ENCODE measurements at places on chromosomes 7 and 10. TPM values are rescaled to one million over a fixed set of nuclear protein-coding genes. Genes with fewer than 3 reads are reported as not detected.
A peak's percentile ranks its signal among the peaks of the same experiment; 100 is the strongest.

DNA sequence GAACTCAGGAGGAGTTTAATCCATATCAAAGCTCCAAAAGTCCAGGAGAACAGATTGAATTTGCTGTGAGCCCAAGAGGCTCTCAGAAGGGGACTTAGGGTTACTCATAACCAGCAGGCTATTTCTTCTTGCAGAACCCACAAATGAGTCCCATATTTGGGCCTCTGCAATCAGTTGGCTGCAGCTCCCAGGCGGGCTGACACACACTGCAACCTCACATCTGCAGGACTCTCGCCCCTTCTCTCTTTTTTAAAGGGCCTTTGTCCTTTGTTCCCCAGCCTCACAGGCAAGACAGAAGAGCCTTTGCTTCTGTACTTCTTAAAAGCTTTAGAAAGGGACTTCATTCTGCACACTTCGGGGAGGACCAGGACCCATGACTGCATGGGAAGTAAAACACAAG lies 26.7 kb downstream of the CREB3L2 start:
- DNase-seq, result no peak

Gene CLRN3
- total RNA-seq, result not detected

- no peak for DNase-seq
Measured at GRCh38 chr7:104530251-104530650, 201.8 kb downstream of the LHFPL3 start.

Gene MET
- under 0.01 TPM for total RNA-seq

GRCh38 chr7:2956526-2957368 lies 86.9 kb downstream of the CARD11 start:
- DNase-seq, result peak; percentile 70

DNA sequence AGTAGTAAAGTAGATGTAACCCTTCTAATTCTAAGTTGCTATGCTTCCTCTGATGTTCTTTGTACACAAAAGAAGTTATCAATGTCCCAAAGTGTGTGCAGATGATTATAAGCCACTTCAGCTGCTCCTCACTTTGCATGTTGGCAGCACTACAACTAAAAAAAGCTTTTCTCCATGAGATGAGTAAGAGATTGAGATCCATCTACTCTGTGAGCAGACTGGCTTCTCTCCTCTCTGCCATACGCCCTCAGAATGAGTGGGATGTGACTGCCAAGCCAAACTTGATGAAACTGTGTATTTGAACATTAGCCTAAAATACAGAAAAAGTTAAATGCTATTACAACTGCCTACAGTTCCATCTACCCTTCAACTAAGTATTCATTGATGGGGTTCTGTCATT lies 102.9 kb upstream of the ETV1 start:
- DNase-seq, result no peak

Gene MUC3A
- total RNA-seq, result under 0.01 TPM

Gene ADARB2
- 1.1 TPM for total RNA-seq

Gene PTER
- total RNA-seq, result 14.8 TPM

Gene SEC61G
- 47.7 TPM for total RNA-seq

DNA sequence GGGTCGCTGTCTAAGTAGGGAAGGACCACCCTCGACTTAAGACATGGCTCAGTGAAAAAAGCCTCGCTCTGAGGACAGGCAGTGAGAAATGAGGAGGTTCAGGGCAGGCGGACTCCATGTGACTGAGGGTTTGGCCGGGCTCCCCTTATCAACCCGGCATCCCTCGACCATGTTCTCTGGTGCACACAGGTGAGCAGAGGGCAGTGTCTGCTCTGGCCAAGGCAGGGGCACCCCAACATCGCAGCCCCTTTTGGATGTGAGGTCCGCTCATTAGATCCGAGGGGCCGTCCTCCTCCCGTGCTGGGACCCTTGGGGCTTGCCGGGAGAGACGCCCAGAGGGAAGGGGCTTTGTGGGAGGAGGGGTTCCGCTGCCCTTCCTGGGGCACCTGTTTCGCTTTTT lies 475.1 kb downstream of the DNAJB6 start:
- DNase-seq, result no peak

- no peak for DNase-seq
Measured at GRCh38 chr10:46232084-46232483, 54.7 kb upstream of the ANTXRL start.

GRCh38 chr10:119500123-119500795 lies 42.3 kb downstream of the RGS10 start:
- DNase-seq, result no peak

Gene PAPOLB
- under 0.01 TPM for total RNA-seq

- no peak for DNase-seq
Measured at GRCh38 chr10:75395932-75396630, 5.5 kb downstream of the ZNF503 start.

Gene CFAP70
- 1.1 TPM for total RNA-seq

DNA sequence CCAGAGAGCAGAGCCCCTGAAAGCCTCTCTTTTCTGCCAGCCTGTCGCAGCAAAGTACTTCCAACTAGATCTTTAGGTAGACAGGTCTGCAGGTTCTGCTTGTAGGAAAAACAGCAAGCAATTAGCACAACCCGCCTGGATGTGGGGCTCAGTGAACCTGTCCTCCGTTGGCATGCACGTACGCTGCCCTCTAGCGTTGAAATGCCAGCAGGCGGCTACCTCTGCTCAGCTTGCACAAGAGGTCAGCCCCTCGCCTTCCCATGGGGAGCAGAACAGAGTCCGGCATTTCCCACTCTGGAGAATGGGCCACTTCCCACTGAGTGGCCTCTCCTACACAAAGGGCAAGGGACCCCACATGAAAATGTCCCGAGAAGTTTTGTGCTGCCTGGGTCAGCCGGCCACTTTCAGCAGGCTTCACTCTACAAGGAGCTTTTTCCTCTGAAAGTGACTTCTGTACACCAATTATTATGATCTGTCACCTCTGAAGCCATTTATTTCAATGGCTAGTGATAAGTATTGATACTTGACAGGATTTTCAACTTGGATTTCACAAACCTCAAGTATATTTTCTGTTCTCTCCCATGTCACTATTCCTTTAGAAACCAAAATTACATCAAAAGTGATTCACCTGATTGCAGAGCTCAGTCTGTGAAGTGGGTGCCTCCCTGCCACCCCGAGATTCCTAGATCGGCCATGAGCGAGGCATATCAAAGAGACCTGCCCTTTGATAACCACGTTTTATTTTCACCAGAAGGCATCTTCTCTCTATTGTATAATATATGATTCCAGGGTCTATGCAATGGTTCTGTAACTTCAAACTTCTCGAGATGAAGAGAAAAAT lies 56.7 kb downstream of the JCAD start:
- peak; percentile 73 for DNase-seq

Gene MKX
- not detected for total RNA-seq

Gene NUTM2E
- total RNA-seq, result under 0.01 TPM

Gene SPDYE5
- under 0.01 TPM for total RNA-seq

- DNase-seq, result no peak
Measured at GRCh38 chr7:93175219-93175618, 27.0 kb upstream of the SAMD9L start.

DNA sequence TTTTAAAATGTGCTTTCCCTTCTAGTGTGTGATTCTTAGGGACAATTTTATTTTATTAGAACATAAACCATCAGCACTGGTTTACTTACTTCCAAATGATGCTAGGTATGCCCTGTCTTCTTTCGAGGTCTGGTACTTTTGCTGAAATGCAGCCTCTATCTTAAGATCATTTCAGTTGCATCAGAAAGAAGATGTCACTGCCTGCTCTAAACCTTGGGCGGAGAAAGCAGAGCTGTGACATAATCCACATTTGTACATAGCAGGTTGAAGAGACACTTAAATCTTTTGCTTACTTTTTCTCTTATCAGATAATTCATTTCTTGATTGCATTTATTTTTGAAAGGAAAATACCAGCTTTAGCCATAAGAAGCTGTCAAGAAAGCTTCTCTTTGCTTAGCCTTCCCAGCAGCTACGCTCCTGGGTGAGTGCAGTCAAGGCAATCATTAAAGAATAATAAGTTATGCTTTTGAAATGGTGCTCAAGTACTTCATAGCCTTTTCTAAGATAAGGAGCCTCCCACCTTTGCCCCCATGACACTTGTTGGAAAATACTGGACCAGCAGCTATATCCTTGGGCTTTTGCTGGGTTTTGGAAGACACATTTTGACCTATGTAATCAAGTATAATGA lies 108.4 kb upstream of the SAMD8 start:
- no peak for DNase-seq

GRCh38 chr7:93877742-93878141 lies 12.8 kb downstream of the TFPI2 start:
- DNase-seq, result no peak

Gene CNPY1
- not detected for total RNA-seq

GRCh38 chr7:113085781-113086390 lies 741 bp downstream of the GPR85 start:
- no peak for DNase-seq

- DNase-seq, result peak; percentile 88
Measured at GRCh38 chr7:127651556-127652332, at the start of gene SND1. Gene SND1, plus strand, starts transcription at chr7:127652194. Its CDS starts 180 bp downstream, at chr7:127652374.

Gene SSC4D
- total RNA-seq, result 0.81 TPM

- DNase-seq, result no peak
Measured at GRCh38 chr7:103547451-103548284, 101.7 kb upstream of the SLC26A5 start.

- no peak for DNase-seq
Measured at GRCh38 chr10:122421742-122422141, 32.7 kb upstream of the ARMS2 start.

- DNase-seq, result no peak
Measured at GRCh38 chr10:58412502-58412961, 27.3 kb downstream of the TFAM start.

Gene MBL2
- total RNA-seq, result not detected

Data from hematopoietic multipotent progenitor cell (in vitro differentiated cells).